Small intestine (tissue), 16 donors: ENCODE measurements at places on chromosomes 11 and 22. TPM values are rescaled to one million over a fixed set of nuclear protein-coding genes. Genes with fewer than 3 reads are reported as not detected.

The SCN2B gene
- 1.0 TPM for polyA plus RNA-seq

The APOBEC3H gene
- polyA plus RNA-seq: 0.22 TPM

The CLDN5 gene
- polyA plus RNA-seq: 8.7 TPM

The ASRGL1 gene
- 4.9 TPM for polyA plus RNA-seq

The C11orf91 gene
- polyA plus RNA-seq: not detected

DNA sequence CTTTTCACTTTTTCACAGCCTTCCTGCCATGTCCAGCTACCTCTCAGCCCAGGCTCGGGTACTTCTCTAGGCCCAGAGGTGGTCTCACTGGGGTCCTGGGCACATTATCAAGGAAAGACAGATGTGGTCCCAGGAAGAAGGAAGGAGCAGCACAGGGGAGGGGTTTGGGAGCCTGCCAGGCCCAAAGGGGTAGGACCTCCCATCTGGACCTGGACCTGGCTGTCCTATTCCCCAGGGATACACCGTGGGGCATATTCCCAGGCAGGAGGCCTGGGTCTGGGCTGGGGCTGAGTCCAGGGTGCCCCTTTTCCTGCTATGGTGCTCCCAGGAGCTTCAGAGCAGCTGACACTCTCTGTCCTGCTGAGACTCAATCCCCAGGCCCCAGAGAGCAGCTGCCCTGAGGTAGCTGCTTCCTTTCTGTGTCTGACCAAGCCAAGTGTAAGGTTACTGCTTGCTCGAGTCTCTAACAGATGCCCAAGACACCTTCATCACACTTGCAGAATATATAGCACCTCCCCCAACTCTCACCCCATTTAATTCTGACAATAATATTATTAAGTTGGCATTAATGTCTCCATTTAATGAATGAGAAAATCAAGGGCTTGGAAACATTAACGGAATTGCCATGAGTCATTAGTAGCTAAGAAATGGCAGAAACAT, 232.0 kb downstream of the BUD13 start:
- DNase-seq: no peak

DNA sequence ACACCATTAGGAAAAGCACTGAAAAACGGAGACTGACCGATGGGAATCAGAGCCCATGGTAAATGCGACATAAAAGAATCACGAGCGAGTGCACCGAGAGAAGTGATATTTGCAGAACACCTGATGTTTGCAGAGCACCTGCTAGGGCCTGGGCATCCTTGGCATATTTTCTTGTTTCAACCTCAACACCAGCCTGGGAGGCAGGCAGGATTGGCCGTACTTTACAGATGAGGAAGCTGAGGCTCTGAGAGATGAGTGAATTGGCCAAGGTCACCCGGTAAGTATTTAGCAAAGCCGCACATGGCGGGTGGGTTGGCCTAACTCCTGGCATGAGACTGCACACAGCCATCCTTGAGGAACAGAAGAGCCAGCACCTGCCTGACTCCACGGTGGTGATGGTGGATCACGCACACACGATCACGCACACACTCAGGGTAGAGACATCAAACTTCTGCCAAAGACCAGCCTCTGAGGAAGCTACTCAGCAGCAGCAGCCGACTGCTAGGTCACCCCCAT, 21.6 kb upstream of the CHADL start:
- DNase-seq: no peak

GRCh38 chr11:125921042-125921441, 16.7 kb downstream of the DDX25 start:
- peak; percentile 45 for DNase-seq

GRCh38 chr11:71250523-71251150, 1.7 kb downstream of the SHANK2 start:
- DNase-seq: peak; percentile 25

DNA sequence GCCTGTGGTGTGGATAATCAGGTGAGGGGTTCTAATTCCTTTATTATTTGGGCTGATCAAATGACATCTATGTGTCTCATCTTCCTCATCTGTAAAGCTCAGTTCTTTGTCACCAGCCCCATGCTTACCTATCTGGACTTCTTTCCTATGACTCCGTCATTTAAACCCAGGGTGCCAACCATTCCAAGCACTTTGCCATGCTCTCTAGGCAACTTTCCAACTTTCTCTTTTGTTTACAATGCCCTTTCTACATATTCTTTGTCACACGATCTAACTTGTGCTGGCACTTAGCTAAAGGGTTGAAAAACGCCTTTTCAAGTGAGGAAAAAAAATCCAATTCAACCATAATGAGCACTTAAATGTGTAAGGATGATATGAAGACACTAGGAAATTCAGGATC, 27.9 kb downstream of the EXPH5 start:
- DNase-seq: peak; percentile 30

- no peak for DNase-seq
Measured at GRCh38 chr11:16897470-16898061, 116.6 kb downstream of the PLEKHA7 start.

DNA sequence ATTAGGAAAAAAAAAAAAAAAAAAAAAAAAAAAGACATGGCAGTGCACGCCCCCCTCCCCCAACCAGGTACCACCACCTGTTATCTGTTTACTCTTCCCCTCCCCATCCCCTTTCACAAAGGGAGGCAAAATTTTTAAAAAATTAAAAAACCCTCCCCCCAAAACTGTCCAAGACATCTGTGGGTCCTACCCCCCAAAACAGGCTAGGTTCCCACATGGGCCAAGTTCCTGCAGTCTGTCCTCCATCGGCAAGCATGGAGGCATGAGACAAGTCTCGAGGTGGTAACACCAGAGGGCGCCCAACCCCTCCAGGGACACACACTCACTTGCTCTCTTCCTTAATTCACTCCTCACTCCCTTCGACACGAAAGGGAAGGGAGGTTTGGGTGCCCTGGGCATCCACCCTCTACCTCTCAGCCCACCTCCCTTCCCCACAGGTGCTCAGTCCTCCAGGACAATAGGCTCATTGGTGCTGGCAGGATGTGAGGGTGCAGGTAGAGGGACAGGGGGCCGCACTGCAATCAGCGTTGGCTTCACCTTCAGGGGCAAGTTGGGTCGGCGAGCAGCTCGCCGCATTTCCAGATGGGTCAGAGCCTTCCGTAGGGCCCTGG, 2.2 kb upstream of the TUT1 start:
- DNase-seq: peak; percentile 80

DNA sequence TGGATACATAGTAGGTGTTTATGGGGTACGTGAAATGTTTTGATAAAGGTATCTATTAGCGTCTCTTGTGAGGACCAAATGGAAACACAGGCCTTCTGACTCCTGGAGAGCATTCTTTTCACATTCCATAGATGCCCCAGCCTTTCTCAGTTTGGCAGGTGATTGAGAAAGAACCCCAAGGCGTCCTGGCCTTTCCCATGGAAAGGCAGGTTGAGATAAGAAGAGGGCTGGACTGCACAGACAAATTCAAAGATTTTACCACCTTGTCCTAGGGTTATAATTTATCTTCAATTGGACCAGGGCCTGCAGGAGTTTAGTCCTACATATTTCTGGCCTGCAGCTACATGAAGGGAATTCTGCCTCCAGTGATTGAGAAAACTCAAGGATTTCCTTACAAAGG, 661 bp upstream of the OLFML1 start:
- DNase-seq: no peak

- peak; percentile 33 for DNase-seq
Measured at GRCh38 chr11:126318574-126319373, 14.9 kb downstream of the DCPS start.

DNA sequence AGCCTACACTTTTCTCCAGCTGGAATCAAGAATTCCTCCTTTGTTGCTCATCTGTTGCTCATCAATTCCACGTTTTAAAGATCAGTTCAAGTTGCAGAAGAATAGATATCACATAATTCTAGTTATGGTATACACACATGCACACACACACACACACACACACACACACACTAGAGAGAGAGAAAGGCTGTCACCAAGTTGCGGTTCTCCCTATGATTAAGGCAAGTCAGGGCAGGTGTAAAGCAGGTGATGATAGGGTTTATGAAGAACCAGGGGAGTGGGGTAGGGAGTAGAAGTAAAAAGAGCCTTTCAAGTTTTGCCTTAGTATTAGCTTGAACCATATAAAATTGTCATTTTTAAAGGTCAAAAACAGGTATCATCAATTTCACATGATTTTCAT, 31.7 kb upstream of the TMPRSS4 start:
- no peak for DNase-seq

GRCh38 chr11:111258046-111258445, 12.5 kb downstream of the POU2AF2 start:
- DNase-seq: no peak

DNA sequence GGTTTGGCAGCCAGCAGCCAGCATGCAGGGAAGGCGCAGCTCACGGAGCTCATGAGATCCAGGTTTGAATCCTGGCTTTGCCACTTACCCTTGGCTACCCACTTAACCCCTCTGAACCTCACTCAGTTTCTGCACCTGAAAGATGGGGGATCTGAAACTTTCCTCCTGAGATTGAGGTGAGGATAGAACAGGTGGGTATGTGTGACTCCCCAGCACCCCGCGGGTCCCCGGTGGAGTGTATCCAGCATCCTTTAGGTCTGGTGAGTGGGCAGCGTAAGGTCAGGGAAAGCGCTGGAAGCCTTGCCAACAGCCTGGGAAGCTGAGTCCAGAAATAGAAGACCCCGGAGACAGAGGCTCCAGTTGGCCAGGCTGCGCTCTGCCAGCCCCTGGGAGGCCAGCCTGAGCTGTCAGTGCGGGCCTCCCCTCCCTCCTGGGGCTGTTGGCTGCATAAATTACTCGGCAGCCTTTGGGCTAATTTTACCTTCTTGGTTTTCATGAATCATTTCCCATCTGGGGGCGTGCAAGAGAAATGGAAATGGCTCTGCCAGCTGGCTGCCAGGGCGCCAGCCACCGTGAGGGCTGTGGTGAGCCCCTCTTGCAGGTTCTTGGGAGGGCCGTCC, 17.6 kb downstream of the PRDM11 start:
- no peak for DNase-seq

DNA sequence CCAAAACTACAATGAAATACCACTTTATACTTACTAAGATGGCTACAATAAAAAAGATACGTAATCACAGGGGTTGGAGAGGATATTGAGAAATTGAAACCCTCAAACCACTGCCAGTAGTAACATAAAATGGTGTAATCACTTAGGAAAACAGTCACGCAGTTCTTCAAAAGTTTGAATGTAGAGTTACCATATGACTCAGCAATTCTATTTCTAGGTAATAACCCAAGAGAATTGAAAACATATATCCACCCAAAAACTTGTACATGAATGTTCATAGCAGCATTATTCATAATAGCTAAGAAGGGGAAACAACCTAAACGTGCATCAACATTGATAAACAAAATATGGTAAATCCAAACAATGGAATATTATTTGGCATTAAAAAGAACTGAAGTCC, 24.4 kb upstream of the PSMA1 start:
- DNase-seq: no peak

DNA sequence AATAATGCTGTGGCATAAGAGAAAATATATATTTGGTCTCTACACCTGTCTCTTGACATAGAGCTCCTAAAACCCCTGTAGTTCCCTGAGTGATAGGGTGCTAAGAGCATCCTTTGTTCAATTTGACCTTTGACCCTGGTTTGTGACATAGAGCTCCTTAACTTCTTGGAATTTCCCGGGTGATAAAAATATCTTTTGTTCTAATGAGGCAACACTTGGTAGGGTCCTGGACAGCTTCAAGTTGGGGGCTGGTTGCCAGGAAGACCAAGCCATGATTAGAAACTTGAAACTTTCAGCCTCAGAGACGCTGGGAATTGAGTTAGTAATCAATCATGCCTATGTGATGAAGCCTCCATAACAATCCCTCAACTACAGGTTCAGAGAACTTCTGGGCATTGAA, 105.4 kb downstream of the CASP12 start:
- DNase-seq: no peak

DNA sequence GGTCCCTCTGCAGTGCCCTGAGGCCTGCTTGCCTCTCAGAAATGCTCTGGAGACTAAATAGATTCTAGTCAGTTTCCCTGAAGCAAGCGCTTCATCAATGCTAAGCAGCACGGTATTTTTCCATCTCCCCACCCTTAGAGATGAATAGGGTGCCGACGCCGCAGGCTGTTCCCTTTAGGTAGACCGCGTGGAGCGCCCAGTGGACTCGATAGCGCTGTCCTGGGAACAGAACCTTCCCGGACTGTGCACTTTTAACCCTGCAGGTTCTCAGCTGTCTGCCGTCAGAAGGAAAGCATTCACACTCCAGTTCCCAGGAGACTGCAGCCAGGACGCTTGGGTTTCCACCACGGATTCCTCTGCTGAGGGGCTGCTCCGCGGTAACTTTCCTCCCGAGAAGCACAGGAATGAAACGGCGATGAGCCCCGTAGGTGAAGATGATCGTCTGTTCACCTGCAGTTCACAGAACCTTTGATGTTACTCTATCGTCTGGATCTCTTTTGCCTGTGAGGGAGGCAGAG, 9.1 kb upstream of the KCNJ1 start:
- no peak for DNase-seq

DNA sequence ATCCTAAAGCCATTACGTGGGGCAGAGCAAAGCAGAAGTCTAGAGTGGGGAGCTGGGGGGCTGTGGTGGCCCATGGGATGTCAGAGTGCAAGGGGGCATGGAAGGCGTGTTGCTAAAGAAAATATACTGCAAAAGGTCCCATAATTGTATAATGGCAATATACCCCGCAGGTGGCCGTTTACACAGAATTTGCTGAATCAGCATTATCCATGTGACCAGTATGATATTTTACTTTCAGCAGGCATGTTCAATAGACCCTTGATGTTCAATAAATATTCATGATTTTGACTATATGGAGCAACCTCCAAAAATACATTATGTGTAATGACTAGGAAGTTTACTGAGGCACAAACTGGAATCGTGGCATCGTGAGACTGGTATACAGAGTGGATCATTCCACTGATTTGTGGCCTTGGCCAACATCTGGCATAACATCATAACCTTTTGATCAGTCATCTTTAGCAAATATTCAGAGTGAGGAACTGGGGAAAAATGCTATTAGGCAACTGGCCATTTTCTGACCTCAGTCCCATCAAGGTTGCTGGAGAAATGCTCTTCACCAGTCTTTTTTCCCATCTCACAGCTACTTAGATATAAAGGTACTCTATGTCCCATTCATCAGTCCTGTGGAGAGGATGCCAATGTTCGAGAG, 29.3 kb upstream of the PPP2R1B start:
- DNase-seq: no peak

DNA sequence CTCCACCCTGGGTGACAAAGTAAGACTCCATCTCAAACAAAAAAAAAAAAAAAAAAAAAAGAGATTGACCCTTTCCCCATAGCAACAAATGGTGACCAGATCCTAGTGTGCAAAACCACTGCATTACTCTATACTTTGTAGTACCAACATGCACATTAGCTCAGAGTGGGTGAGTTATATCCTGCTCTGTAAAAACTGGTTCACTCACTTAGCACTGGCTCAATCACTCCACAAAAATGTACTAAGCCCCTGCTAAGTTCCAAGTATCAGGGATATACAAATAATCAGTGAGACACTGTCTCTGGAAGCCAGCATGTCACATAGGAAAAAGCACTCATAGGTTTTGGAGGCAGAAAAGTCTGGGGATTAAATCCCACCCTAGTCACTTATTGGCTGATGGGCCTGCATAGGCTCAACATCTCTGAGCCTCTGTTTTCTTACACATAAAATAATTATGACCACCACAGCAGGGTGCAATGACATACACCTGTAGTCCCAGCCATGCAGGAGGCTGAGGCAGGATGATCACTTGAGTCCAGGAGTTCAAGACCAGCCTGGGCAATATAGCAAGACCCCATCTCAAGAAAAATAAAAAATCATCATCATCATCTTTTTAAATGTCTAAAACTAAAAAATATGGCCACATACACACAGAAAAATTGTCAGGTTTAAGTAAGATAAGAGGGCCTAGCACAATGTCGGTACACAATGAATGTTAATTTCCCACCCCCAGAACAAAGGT, 11.9 kb downstream of the FAM168A start:
- DNase-seq: no peak
